ENCODE measurements at places on chromosomes 16 and 17. TPM values are rescaled to one million over a fixed set of nuclear protein-coding genes. Genes with fewer than 3 reads are reported as not detected.

GRCh38 chr16:76461836-76462235, 184.6 kb downstream of the CNTNAP4 start:
- DNase-seq: no peak

DNA sequence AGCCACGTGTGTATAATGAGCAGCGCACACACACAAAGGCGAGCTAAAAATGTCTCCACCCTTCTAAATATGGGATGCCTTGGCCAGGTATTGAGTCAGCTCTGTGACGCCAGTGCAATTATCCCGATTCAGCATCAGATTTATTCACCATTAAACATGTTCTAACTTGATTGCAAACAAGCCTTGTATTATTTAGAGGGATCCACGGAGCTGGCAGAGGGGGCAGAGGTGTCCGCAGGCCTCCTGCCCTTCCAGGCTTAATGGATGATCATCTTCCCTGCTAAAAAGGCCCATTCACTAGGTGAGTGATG, 591.7 kb downstream of the MAF start:
- DNase-seq: no peak

DNA sequence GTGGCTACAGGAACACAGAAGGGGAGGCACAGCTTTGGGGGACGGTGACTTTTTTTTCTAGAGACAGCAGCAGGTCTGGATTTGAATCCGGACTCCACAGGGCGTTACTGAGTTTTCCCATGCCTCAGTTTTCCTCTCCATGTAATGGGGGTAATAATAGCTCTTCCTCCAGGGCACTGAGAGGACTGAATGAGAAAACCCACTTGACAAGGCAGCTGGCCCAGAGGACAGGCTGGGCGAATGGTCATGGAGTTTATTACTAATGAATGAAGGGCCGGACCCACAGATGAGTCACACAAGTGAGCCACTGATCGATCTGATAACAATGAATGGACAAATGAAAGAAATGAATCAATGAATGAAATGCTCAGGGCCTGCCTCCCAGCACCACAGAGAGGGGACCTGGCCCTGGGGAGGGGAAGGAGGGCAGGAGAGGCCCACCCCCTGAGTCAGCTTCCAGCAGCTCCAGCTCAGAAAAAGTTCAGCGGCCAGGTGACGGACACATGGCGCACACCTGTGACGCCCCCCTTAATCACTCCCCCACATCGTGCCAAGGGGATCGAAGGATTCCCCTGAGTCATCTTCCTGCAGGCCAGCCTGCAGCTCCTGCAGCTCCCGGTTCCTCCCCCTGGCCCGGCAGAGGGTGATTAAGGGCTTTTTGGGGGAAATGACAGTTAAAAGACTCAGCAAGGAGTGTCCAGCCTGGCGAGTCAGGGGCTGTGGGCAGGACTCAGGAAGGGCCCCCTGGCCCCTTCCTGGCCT, 54.3 kb downstream of the SOCS1 start:
- DNase-seq: no peak

DNA sequence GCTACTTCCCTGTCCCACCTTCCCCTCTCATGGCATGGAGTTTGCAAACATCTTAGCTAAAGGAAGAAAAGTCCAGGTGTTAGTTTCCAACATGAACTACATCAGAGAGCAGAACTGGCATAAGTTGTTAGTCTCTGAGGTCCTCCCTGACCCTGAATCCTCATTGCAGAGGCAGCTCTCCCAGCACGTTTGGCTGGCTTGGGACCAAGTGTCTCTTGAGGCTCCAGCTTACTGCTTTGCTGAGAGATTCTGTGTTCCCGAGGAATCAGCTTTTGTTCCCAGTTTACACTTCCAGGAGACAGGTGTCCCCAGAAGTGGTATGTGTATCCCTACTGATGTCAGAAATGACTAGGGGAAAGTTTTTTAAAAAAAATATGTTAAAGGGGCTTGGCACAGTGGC, 14.7 kb downstream of the DNAH9 start:
- no peak for DNase-seq

Gene LGALS9B
- polyA plus RNA-seq: not detected
